Stimulated activated CD4-positive, alpha-beta T cell treated with anti-CD3 and anti-CD28 coated beads, Interleukin-4, amount 100 ng/mL, for 24 hours (primary cell): ENCODE measurements at places on chromosomes 12 and 14.
A peak's percentile ranks its signal among the peaks of the same experiment; 100 is the strongest.

DNA sequence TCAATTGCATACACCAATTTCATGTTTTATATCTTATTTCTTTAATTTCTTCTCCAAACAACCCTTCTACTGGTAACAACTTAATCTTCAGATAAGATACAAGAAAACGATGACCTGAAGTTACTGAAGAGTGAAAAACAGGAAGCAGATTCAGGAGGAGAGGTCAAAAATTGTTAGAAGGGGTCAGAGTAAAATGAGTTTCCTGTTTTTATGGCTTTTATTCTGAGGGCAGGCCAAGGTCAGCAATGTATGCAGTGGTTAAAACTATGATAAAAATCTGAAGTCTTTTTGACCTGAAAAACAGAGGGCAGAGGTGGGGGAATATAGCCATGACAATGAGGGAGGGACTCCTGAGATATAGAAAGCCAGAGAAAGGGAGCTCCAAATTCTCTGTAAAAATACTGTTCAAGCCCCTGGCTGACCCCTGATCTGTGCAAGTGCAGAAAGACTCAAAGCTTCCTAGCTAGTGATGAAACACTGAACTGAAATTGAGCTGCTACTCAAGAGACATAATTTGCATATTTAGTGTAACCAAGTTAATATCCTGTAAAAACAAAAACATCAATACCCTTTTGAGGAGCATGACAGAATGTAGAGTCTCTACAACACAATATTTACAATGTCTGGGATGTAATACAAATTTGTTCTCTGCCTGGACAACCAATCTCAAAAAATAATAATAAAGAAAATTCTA, 514.3 kb upstream of the SEL1L start:
- DNase-seq: no peak

- DNase-seq: no peak
These were observed 211.6 kb downstream of the KIF26A start for GRCh38 chr14:104349950-104350349.

- DNase-seq: no peak
These were observed 20.1 kb upstream of the PRICKLE1 start for GRCh38 chr12:42609605-42610004.

GRCh38 chr12:77914081-77914488, 83.4 kb downstream of the NAV3 start:
- no peak for DNase-seq

GRCh38 chr12:125552295-125552694, 487.1 kb downstream of the AACS start:
- no peak for DNase-seq

GRCh38 chr12:94207849-94208621, 59.7 kb downstream of the PLXNC1 start:
- DNase-seq: peak; percentile 64

- DNase-seq: no peak
These were observed 24.3 kb downstream of the UBR7 start for GRCh38 chr14:93231129-93231979.

- DNase-seq: no peak
These were observed at the start of gene KRT75 for GRCh38 chr12:52434081-52434733. Gene KRT75 (minus strand): TSS chr12:52434371. CDS start chr12:52434304, 67 bp downstream.

GRCh38 chr14:39169541-39169900, 612 bp downstream of the TRAPPC6B start:
- no peak for DNase-seq

GRCh38 chr14:94104731-94105130, 5.8 kb upstream of the IFI27 start:
- DNase-seq: no peak
